ENCODE measurements at places on chromosomes 7 and 10.
A peak's percentile ranks its signal among the peaks of the same experiment; 100 is the strongest.

DNA sequence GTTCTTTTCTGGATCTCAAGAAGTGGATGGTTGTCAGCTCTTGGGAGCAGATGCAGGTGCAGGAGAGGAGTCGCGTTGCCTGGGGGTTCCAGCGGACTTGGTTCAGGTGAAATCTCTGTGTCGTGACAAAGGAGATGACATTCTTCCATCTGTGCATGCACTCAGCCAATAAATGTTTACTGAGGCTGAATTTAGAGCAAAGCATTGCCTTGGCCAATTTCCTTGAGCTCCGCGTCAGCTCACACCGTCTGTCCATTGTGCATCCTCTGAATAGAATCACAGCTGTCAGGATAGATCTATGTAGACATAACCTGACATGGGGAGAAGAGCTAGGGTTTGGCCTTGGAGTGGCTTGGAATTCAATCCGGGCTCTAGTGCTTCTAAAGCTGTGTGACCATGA is 343.7 kb downstream of the GLRX3 start:
- no peak for DNase-seq

- DNase-seq: no peak
Measured at GRCh38 chr10:17201794-17202116, 283 bp upstream of the TRDMT1 start.

GRCh38 chr10:110446954-110447608 is 50.6 kb upstream of the DUSP5 start:
- DNase-seq: no peak

DNA sequence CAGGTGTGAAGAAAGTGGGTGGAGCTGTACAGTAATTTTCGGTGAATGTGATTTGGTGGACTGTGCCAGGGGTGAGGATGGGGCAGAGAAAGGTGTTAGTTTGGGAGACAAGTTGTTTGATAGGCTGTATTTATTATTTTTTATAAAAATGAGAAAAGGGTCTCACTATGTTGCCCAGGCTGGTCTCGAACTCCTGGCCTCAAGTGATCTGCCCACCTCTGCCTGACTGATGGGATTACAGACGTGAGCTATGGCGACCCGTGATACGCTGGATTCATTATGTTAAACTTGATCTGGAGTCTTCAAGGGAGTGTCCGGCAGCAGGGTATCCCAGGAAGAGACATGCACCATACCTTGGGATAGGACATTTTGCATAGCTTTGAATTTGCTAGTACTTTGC is 1.3 kb downstream of the KAT6B start:
- DNase-seq: no peak

- DNase-seq: no peak
Measured at GRCh38 chr7:56639173-56639746, 493.0 kb downstream of the ZNF479 start.

DNA sequence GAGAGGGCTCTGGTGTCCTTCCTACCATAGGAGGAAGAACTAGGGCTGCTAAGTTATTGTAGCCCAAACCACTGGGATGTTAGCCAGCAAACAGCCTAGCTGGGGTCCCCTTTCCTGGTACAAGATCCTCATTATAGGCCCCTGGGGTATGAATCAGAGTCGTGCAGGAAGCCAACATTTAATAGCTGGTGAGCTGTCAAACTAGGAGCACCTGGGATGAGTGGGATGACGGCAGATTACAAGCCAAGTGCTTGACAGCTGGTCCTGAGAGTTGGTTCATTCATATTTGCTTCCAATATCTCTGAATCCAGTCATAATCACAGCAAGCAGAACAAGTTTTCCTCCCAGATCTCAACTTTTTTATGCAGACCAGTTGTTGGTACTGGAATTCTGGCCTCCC is 25.1 kb upstream of the DNAJB12 start:
- DNase-seq: no peak

DNA sequence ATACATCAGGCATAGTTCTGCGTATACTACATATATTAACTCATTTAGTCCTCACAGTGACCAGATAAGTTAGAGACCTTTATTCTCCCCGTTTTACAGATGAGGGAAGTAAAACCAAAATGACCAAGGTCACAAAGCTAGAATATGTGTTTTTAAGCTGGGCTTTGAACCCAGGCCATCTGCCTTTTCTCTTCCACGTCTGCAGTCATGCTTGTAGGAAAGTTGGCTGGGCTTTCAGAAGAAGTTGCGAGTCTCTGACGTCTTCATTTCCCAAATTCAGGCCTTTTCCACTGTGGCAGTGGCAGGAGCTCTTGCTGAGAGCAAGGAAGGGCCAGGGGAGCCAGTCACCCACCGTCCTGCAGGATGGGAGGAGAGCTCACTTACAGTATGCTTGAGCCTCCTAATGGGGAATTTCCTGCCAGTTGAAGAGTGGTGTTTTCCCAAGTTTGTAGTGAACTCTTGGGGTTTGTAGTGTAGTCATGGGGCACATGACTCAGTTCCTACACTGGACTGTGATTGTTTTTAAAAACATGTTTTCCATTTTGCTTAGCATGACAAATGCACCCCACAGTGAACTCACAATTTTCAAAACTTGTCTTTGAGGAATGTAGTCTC is 34.2 kb downstream of the CYP17A1 start:
- DNase-seq: no peak

DNA sequence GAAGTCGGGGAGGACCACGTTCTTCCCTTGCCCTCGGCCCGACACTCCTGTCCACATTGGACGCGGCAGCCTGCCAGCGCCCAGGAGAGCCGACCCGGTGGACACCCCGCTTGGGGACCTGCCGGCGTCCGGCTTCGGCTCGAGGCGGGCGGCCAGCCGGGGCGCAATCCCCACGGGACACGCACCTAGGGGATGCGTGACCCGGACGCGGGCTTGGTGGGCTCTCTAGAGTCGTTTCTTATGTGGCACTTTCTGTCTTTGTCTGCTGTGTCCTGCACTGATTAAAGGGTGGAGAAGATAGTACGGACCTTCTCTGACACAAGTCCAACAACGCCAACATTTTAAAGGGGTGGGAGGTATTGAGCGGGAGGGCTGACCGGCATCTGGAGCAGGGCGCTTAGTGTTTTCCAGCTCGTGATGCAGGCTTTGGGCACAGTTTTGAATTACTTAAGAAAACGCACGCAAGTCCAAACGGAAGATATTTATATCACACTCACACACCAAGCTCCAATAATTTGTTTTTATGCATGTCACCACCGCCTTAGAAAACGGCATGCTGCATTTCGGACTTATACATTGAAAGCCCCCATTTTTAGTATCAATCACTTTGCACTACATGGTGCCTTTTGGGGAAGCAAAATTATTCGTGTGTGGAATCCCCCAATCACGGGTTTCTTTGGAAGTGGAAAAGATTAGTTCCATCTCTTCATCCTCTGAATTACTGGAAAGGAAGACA is 3.9 kb upstream of the SPAG6 start:
- no peak for DNase-seq

- no peak for DNase-seq
Measured at GRCh38 chr7:135291809-135292253, 58.2 kb downstream of the STRA8 start.

- DNase-seq: no peak
Measured at GRCh38 chr10:78847485-78847884, 221.3 kb upstream of the ZMIZ1 start.

- no peak for DNase-seq
Measured at GRCh38 chr10:99172128-99172738, 63.4 kb downstream of the HPSE2 start.

GRCh38 chr7:23544913-23545354 is 13.2 kb upstream of the TRA2A start:
- DNase-seq: no peak

- DNase-seq: no peak
Measured at GRCh38 chr10:60423920-60424319, 34.2 kb upstream of the ANK3 start.

GRCh38 chr10:78408671-78409472 is 375.2 kb downstream of the RPS24 start:
- peak; percentile 46 for DNase-seq

GRCh38 chr7:11194492-11194891 is 220.8 kb downstream of the PHF14 start:
- DNase-seq: no peak

- DNase-seq: no peak
Measured at GRCh38 chr7:87199241-87199640, 20.3 kb downstream of the TMEM243 start.

DNA sequence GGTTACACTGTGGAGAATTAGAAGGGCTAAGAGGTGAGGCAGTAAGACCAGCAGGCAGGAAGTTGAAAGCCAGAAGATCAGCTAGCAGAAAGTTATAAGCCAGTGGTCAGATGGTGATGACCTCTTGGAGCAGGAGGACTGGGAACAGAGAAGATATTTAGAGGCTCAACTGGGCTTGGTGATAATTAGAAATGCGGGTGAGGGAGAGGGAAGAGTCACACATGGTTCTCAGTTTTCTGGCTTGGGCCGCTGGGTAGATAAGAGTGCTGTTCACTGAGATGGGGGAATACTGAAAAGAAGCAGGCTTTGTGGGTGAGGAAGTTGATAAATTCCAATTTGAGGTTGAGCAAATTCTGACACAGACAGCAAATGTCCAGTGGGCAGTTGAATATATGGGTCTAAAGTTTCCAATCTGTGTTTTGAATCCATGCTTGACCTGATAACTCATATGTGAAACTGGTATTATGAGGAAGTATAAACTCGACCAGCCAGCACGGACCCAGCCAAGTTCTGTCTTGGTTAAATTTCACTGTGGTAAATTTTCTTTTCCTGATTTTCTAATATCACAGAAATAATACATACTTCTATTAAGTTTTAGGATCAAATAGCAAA is 22.7 kb downstream of the LSMEM1 start:
- DNase-seq: no peak

GRCh38 chr7:110994028-110994967 is 96.6 kb upstream of the LRRN3 start:
- no peak for DNase-seq

DNA sequence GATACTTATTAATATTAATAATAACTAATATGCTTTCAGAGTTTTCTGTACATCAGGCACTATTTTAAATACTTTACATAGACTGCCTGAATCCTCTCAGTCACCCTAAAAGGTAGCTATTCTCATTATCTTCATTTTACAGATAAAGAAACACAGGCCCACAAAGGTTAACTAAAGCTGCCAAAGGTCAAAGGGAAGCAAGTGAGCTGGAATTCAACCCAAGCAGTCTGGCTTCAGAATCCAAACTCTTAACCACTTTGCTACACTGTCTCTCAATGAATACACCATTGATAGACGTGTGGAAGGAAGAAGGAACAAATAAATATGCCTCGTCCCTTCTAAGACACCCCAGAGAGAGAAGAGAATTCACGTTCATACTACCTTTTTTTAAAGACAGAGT is 52.0 kb downstream of the GFRA1 start:
- no peak for DNase-seq

- DNase-seq: no peak
Measured at GRCh38 chr10:79190740-79191261, 122.0 kb downstream of the ZMIZ1 start.
